ENCODE measurements at places on chromosomes 7 and 10. TPM values are rescaled to one million over a fixed set of nuclear protein-coding genes. Genes with fewer than 3 reads are reported as not detected.

ABI1 gene
- total RNA-seq: 99.4 TPM

GRCh38 chr7:42020061-42020460, 216.9 kb downstream of the GLI3 start:
- H3K27ac ChIP-seq: no peak overlapping the region
- H3K4me1 ChIP-seq: no peaks in the 10 kb centered on the region
- peaks cover 19% of the 10 kb centered on the region for H3K27me3 ChIP-seq
- no peaks in the 10 kb centered on the region for H3K36me3 ChIP-seq

DNA sequence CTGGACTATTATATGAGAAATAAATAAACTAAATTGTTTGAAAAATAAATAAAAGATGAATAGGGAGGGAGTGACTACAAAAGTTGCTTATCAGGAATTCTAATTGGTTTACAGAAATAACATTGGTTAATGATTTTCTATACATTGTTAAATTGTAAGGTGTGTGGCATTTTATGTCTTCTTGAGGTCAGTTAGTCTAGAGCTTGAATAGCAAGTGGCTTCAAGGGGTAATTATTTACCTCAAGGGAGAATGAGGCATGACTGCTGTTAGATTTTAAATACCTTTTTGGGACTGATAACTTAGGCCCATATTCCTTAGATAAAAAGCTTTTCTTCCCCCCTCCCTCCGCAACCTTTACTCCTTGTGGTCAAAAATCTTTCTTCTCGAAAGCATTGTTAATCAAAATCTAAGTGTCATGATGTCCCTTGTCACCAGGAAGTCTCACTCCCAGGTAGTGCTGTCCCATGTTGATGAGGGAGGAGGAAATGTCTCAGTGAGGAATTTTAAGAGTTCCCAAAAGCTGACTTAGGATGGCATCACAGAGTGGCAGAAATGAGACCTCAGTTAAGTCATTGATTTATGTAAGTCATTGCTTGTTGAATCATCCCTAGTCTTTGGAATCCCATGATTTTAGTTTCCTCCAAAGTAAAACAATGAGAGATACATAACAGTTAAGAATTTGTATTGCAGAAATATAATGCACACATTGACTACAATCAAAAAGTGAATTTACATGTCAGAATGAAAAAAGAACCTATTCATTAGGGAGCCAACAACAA, 71.5 kb downstream of the MAPK8 start:
- H3K36me3 ChIP-seq: peaks cover 2% of the 10 kb centered on the region
- no peaks in the 10 kb centered on the region for H3K4me1 ChIP-seq
- no peak overlapping the region for H3K4me3 ChIP-seq
- no peak for DNase-seq
- no peak overlapping the region for H3K27ac ChIP-seq
- H3K27me3 ChIP-seq: no peaks in the 10 kb centered on the region

DNA sequence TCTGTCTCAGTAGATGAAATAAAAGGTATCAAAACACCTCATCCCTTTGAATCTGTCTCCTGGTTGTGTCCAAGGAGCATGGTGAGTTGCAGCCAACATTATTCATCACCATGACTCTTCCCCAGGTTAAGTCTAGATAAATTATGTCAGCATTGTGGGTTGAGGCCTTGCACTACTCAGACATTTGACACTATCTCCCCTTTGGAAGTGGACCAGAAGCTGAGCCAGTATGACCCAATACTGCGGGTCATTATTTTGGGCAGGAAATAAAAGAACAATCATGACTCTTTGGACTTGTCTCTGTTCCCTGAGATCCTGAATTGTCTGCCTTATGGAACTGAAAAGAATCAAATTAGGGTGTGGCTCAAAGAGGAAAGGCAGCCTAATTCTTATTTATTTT, 168.2 kb upstream of the FAM171A1 start:
- no peak for DNase-seq
- H3K27ac ChIP-seq: no peak overlapping the region
- no peak overlapping the region for H3K4me3 ChIP-seq
- no peaks in the 10 kb centered on the region for H3K36me3 ChIP-seq
- H3K27me3 ChIP-seq: peaks cover 25% of the 10 kb centered on the region

CALCR gene
- total RNA-seq: not detected

GRCh38 chr7:131061158-131061557, 266.5 kb upstream of the MKLN1 start:
- H3K36me3 ChIP-seq: peaks cover 4% of the 10 kb centered on the region
- peak overlapping the region; percentile 98 for H3K27ac ChIP-seq
- H3K4me3 ChIP-seq: peak overlapping the region; percentile 80
- DNase-seq: no peak

DNA sequence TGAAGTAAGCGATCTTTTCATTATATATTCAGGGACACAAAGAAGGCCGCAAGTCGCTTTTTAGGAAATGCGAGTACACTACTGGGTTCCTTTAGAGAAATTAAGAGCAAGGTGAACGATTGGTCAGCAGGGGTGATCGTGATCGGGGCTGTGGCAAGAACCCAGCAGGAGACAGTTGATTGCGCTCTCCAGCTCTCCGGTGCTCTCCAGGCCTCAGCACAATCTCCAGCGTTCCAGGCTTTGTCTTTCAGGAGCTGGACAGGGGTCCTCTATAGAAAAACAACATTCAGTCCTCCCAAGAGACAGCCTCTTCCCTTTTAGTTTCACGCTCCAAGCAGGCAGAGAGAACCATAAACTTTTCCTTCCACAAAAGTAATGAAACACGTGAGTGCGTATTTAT, 170.5 kb upstream of the KLF6 start:
- H3K4me3 ChIP-seq: no peak overlapping the region
- DNase-seq: no peak
- peaks cover 5% of the 10 kb centered on the region for H3K4me1 ChIP-seq
- no peaks in the 10 kb centered on the region for H3K36me3 ChIP-seq

- no peak overlapping the region for H3K4me3 ChIP-seq
- no peak for DNase-seq
- H3K27me3 ChIP-seq: peaks cover 46% of the 10 kb centered on the region
- no peaks in the 10 kb centered on the region for H3K36me3 ChIP-seq
- peaks cover 2% of the 10 kb centered on the region for H3K4me1 ChIP-seq
These were observed 537.1 kb upstream of the FOXK1 start for GRCh38 chr7:4144811-4145510.

DNA sequence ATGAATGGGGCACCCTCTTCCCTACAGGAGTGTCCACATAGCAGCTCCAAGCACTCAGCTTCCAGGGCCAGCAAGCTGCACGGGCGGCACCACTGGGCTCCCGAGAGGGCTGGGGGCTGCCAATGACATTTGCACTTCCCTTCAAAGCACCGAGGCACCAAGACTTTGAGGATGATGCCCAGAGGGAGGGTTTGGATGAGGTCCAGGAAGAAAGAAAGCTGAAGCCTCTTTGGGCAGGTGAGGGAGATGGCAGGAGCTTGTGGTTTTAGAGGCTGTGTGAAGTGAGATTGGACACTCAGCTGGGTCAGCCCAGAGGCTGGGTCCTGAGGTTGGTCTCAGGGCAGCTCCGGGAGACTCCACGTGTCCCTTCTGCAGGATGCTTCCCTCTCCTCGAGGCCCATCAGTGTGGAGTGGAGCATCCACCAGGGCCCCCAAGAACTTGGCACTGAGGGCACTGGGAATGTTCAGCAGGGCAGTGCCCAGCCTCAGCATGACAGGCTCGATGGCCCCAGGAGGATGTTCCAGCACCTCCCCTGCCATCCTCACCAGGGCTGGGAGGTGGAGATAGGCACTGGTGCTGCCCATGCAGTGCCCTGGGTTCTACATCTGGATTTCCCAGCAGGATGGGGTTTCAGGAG, 54.9 kb upstream of the IGFBP3 start:
- no peak for DNase-seq
- H3K4me3 ChIP-seq: no peak overlapping the region
- no peak overlapping the region for H3K27ac ChIP-seq
- H3K27me3 ChIP-seq: no peaks in the 10 kb centered on the region
- H3K4me1 ChIP-seq: no peaks in the 10 kb centered on the region
- H3K36me3 ChIP-seq: peaks cover 4% of the 10 kb centered on the region

CYP3A4 gene
- not detected for total RNA-seq

GRCh38 chr7:134942690-134943466, 43.4 kb upstream of the AGBL3 start:
- H3K27me3 ChIP-seq: peaks cover 32% of the 10 kb centered on the region
- DNase-seq: no peak
- peaks cover 4% of the 10 kb centered on the region for H3K4me1 ChIP-seq
- no peak overlapping the region for H3K4me3 ChIP-seq

Measured in T-helper 17 cell (primary cell).